Lung (tissue), 17 donors: ENCODE measurements at places on chromosomes 11 and 22. TPM values are rescaled to one million over a fixed set of nuclear protein-coding genes. Genes with fewer than 3 reads are reported as not detected.

- no peak for DNase-seq
Measured at GRCh38 chr11:76610871-76611475, 59.6 kb downstream of the LRRC32 start.

- DNase-seq, result no peak
Measured at GRCh38 chr22:38957046-38957770, at the start of gene APOBEC3A. Gene APOBEC3A, plus strand, starts transcription at chr22:38957609. Its CDS starts 83 bp downstream, at chr22:38957692.

GRCh38 chr11:42840176-42840829 is 471.5 kb upstream of the API5 start:
- DNase-seq, result no peak

- no peak for DNase-seq
Measured at GRCh38 chr11:20010156-20010850, 150.0 kb downstream of the DBX1 start.

DNA sequence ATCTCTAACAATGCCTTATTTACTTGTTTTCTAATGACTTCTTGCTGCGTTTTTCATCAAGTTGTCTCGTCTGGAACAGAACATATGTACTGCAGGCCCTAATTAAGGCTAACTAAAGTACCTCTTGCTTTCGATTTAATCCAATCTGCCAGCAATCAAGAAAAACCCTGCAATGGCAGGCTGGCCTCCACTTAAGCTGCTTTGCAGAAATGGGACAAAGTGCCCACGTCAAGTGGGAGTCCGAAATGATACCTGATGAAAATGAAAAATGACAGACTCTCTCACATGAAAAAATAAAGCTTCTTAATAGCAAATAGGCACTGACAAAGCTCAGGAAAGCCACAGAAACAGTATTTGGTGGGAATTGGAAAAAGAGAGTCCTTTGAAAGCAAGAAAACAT is 1454.7 kb downstream of the FAM181B start:
- DNase-seq, result no peak

DNA sequence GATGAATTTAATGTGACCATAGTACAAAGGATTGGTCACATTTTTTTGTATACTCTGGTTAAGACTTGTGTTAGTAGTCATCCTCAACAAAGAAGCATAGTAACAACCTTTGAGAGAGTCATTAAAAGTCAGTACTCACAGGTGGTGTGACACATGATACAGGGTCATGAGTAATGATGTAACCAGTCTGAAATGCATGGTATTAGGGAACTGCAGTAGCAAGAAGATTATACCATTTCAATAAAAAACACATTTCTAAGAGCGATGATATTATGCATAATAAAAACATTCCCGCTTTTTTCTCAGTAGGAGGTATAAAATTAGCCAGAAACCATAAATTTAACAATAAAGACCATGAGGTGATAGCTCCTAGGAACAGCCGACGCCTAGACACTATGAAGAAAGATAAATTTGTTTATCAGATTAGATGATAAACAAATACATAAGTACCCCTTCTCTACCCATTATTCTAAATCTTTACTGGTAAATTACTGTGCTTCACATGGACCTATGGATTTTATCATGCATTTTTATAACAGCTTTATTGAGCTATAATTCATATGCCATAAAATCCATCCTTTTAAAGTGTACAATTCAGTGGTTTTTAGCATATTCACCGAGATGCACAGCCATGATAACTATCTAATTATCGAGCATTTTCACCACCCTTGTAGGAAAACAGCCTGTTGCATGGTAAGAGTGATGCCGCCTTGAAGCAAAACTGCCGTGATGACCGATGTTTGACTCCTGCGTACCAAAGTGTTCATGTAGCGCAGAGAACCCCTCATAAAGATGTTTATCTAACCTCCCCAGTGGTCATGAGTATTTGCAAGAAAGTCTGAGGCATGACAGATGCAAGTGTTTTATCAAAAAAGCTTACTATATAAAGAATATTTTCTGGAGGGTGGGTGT is 41.8 kb downstream of the TMPRSS5 start:
- DNase-seq, result peak; percentile 11

DNA sequence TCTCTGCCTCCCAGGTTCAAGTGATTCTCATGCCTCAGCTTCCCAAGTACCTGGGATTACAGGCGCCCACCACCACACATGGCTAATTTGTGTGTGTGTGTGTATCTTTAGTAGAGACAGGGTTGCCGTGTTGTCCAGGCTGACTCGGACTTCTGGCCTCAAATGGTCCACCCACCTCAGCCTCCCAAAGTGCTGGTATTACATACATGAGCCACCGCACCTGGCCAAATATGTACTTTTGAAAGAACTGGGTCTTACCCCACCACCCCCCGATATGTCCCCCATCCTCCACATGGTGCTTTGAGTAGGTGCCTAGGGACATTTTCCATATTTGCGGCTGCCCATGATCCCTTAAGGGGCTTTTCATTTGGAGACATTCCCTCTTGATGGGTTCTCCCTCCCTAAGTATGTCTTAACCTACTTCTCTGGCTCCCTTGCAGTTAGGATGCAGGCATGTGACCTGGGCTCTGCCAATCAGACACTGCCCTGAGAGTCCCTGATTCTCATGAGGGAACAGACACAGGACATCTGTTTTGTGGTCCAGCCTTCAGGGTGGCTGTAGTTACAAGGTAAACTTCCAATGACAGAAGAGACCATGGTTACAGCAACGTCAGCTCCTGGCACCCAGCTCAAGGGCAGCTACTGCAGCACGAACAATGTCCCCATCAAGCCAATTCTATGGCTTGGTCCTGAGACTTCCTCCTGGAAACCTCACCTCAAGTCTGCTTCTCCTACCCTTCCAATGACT is 48.4 kb downstream of the CHST1 start:
- no peak for DNase-seq

The OR51E2 gene
- total RNA-seq, result not detected

The APOC3 gene
- 2.3 TPM for total RNA-seq

The TMEM109 gene
- 128 TPM for total RNA-seq
